Endothelial cell of umbilical vein (primary cell): ENCODE measurements at places on chromosomes 4 and X. TPM values are rescaled to one million over a fixed set of nuclear protein-coding genes. Genes with fewer than 3 reads are reported as not detected.

GRCh38 chr4:8384397-8385060 lies 56.0 kb downstream of the ACOX3 start:
- no peak for DNase-seq

GRCh38 chr4:48079972-48080391 lies 54.1 kb downstream of the TXK start:
- DNase-seq: peak; percentile 72

- DNase-seq: peak; percentile 49
Measured at GRCh38 chrX:44784241-44784640, 59.6 kb upstream of the DUSP21 start.

GRCh38 chr4:38872620-38873019 lies 5.0 kb downstream of the FAM114A1 start:
- DNase-seq: no peak

- DNase-seq: no peak
Measured at GRCh38 chr4:155342142-155342541, 34.6 kb downstream of the MAP9 start.

GRCh38 chr4:89352541-89352940 lies 44.9 kb upstream of the GPRIN3 start:
- no peak for DNase-seq

DNA sequence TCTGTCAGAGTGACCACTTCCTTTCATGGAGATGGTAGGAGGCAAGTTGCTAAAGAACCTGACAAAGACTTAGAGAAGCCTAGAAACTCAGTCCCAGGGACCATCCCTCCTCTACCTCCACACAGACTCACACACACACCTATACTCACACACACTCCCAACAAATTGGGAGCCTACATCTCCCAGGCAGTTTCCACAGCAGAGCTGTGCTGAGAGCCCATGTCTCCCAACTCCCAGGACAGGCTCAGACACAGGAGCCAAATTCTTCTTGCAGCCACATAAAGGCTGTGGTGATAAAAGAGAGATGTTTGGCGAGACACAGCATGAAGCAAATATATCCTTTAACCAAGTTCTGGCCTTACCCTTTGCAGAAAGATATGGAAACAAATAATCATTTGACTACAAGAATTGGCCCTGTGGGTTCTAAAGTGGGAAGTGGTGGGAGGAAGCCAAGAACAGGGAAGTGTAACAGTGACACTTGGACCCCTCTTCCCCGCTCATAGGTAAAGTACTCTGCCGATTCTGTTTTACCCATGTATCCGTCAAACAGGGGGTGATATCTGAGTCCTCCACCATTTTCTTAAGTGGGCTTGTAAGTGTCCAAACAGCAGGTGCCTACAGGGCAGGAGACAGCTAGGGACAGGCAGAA lies 11.0 kb upstream of the IDS start:
- no peak for DNase-seq

GRCh38 chrX:108160309-108160708 lies 68.7 kb downstream of the ATG4A start:
- DNase-seq: no peak

- no peak for DNase-seq
Measured at GRCh38 chr4:142085513-142086292, 449.3 kb downstream of the IL15 start.

GRCh38 chrX:4315891-4316290 lies 602.4 kb upstream of the PRKX start:
- DNase-seq: no peak

DNA sequence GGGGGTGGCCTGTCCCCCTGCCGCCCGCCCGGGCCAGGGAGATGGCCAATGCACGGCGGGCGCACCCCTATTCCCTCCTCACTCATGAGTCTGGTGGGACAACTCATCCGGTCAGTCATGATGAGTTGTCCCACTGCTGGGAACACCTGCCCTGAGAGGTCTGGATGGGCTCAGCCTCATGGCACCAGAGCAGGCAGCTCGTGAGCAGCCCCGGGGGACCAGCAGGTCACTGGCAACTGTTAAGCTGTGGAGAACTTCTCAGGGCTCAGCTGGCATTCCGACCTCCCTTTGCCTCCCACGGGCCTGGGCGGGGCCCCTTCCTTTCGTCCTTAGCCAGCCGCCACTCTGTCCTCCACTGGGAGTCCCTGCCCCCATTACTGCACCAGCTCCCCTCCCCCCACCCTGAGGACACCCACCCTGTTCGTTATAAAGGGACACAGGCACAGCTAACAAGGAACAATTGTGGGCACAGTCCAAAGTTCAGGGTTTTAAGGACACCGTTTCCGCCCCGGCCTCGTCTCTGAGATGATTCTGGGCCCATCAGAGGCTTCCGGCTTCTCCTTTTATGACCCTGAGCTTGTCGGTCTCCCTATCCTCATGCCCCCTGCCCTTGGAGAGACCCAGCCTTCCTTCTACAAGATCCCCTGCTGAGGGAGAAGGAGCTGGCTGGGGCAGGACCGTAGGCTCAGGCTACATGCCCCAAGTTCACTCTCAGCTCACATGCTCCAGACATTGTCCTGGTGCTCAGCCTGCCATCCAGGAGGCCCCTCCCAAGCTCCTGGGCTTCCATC lies 14.6 kb upstream of the KIAA0232 start:
- no peak for DNase-seq

DNA sequence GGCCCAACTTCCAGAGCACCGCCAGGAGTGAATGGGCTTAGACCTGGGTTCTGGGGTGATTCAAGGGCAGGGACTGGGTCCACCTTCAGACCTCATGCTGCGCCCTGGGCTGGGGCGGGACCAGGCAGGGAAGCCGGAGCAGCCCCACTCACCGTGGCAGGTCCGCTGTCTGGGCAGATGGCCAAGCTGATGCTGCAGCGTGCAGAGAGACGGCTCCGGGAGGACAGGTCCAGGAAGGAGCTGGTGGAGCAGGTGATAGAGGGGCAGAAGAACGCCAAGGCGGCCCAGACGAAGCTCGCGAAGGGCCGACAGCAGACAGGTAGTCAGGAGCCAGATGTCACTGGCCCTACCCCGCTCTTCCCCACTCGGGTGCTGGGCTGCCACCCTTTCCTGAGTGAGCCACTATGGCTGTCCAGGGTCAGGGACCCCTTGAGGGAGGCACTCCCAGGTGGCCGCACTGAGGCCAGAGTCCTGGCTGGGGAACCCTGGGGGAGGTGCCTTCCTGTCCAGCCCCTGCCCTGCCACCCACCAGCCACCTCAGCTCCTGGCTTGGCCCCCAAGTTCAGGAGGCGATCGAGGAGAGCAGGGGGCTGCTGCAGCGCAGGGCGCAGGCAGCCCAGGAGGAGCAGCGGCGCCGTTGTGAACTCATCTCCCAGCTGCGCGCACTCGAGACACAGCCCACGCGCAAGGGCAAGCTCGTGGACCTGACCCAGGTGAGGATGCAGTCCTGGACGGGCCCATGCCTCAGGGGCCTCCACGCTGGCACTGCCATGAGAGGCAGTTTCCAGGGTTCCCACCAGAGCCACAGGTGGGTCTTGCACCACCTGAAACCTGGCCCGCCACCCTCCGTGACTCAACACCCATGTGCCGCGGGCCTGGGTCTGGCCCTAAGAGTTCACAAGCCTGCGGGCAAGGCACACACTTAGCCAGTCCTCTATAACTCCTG lies 10.1 kb upstream of the RNF4 start:
- DNase-seq: no peak

The TGIF2LX gene
- not detected in 2 replicates for total RNA-seq

The XPNPEP2 gene
- total RNA-seq: not detected in 2 replicates
